Left ventricle myocardium superior (tissue), 1 donor: ENCODE measurements at places on chromosomes 2 and 18.

DNA sequence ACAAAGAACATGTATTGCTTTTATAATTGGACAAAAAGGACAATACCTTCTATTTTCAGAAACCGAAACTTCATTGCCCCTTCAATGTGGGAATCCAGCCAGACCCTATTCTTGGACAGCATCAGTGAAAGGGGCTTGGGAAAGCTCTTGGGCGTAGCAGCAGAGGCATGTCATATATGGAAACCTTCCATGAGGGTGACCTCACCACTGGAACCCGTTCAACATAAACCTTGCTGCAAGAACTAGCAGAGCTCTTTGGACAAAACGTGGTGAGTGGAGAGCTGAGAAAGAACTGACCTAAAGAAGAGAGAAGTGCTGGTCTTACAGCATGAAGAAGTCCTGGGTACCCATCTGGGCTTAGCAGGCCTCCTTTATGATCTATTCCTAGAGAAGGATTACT lies 22.7 kb upstream of the ACTG2 start:
- DNase-seq: peak; percentile 37

GRCh38 chr18:11849841-11850634 lies 1.2 kb upstream of the CHMP1B start:
- DNase-seq: peak; percentile 67

DNA sequence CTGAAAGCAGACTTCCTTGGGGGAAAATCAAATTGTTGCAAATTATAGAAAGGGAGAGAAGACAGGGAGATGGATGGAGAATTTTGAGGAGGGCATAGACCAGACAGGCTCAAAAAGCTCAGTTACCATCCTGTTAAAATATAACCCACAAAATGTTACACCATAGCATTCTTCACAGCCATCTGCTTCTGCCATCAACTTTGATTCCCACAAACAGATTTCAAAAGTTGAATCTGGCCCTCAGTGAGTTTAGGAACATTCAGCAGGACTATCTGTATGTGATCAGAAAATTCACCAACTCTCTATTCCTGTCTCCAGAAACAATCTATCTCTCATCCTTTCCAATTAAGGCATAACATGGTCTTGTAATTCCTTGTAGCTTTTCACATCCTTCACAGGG lies 159.8 kb upstream of the CCDC68 start:
- no peak for DNase-seq

DNA sequence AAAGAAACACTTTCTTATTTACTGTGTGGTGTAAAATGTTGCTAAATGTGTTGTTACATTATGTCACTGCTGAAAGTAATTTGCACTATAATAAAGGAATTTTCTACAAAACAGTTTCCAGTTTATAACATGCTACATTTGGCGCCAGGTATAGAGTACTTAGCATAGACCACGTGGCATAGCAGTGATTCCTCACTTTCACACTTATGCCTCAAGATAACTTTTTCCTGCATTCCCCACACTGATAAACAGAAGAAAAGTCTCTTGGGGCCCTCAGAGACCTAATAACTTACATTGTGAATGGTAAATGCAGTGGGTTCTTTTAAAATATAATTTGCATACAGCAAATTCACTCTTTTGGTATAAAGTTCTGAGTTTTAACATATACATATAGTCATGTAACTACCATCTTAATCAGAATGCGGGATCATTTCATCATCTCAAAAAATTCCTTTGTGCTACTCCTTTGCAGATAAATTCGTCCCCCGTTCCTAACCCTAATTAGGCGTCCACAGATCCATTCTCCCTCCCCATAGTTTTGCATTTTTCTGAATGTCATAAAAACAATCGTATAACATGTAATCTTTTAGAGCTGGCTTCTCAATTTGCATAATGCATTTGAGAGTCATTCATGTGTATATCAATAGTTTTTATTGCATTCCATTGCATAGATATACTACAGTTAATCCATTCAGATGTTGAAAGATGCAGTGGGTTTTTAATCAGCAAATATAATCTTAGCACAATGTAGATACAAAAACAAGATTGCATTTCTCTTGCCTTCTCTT lies 7.5 kb downstream of the LGALSL start:
- DNase-seq: no peak

DNA sequence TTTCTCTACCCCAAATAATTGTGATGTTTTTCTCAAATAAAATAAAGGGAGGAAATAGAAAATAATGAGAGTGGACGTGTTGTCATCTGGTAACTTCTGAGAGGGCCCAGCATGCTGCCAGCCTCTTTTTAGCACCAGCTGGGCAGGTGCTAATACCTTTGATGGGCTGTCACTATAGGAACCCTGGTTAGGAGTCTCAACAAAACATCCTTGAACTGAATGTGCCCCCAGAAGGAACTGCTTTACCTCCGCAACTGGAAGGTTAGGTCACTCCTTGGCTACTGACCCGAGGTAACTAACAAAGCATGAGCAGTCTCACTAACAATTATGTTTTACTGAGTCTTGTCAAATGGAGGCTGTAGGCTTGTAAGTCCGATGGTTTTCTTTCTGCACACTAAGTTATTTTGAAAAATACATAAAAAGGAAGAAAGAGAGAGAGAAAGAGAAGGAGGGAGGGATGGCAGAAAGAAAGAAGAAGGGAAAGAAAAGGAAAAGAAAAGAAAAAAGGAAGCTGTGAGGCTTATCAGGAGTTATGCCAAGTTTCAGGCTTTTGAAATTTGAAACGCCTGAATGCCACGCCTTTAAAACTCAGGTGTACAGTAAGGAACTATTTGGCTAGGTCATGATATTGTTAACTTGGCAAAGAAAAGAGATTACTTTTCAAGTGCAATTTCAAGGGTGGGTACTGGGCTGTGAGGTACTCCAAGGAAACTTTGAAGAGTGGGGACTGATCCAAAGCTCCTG lies 91.0 kb downstream of the TGIF1 start:
- no peak for DNase-seq

GRCh38 chr2:1782514-1782913 lies 38.2 kb upstream of the PXDN start:
- no peak for DNase-seq

GRCh38 chr2:105809097-105809473 lies 64.4 kb downstream of the NCK2 start:
- DNase-seq: no peak

DNA sequence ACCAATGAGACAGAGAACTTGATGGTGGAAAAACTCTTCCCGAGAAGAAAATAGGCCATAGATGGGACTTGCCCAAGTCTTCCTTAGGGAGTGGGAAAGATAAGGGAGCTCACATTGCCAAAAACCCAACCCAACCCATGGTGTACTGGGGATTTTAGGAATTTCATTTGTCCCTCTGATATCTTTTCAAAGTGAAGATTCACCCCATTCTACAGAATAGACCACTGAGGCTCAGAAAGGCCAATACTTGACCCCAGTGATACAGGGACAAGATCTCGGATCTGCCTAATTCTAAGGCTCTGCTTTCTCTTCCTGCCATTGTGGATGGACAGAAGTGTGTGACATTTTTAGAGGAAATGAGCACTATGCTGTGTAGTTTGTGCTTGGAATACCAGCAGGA lies 159.0 kb downstream of the MYCN start:
- no peak for DNase-seq

GRCh38 chr2:50820176-50820575 lies 211.8 kb downstream of the NRXN1 start:
- no peak for DNase-seq

DNA sequence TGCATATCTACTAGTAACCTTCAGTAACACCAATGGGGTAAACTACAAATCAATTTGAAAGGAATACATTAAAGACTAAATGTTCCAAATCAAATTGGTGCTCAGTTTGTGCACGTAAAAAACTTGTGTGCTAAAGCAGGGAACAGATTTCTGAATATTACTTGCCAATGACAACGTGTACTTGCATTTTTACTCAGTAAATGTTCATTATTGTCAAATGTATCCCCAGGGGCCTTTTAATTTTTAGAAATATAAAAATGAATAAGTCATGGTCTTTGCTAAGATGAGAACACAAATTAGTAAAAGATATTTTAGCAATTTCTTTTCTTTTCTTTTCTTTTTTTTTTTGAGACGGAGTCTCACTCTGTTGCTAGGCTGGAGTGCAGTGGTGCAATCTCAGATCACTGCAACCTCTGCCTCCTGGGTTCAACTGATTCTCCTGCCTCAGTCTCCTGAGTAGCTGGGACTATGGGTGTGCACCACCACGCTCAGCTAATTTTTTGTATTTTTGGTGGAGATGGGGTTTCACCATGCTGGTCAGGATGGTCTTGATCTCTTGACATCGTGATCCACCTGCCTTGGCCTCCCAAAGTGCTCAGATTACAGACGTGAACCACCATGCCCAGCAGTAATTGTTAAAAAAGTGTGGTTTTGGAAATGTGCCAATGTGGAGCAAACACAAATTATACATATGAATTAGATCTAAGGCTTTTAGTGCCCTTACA lies 52.6 kb downstream of the PMAIP1 start:
- no peak for DNase-seq

GRCh38 chr2:217654168-217654567 lies 348.6 kb downstream of the TNS1 start:
- DNase-seq: no peak

- no peak for DNase-seq
Observed at GRCh38 chr18:3008541-3008940, 4.4 kb downstream of the LPIN2 start.

DNA sequence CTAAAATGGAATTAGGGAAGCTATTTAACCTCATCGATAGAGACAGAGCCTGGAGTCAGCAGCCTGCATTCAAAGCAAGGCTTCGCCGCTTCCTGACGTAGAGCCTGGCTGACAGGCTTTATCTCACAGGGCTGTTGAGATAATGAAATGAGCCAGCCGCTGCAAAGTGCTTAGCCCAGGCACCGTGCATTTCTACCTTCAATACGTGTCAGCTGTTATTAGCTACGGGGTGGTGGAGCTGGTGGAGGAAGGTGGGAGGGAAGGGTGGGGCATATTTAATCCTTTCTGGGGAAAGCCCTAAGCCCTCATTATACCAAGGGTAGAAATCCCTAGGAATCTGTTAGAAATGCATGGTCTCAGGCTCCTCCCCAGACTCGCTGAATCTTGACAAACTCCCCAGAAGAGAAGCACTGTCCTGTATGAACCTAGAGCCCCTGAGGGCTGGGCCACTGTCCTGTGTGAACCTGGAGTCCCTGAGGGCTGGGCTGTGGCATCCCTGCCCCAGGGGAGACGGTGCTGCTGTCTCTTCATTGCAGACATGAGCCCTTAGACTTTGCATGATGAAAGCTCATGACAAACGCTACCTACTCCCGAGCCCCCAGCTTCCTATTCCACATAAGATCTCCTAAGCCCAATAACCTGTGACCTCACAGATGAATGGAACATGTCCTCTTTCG lies 72.4 kb downstream of the ALPK2 start:
- DNase-seq: peak; percentile 75

DNA sequence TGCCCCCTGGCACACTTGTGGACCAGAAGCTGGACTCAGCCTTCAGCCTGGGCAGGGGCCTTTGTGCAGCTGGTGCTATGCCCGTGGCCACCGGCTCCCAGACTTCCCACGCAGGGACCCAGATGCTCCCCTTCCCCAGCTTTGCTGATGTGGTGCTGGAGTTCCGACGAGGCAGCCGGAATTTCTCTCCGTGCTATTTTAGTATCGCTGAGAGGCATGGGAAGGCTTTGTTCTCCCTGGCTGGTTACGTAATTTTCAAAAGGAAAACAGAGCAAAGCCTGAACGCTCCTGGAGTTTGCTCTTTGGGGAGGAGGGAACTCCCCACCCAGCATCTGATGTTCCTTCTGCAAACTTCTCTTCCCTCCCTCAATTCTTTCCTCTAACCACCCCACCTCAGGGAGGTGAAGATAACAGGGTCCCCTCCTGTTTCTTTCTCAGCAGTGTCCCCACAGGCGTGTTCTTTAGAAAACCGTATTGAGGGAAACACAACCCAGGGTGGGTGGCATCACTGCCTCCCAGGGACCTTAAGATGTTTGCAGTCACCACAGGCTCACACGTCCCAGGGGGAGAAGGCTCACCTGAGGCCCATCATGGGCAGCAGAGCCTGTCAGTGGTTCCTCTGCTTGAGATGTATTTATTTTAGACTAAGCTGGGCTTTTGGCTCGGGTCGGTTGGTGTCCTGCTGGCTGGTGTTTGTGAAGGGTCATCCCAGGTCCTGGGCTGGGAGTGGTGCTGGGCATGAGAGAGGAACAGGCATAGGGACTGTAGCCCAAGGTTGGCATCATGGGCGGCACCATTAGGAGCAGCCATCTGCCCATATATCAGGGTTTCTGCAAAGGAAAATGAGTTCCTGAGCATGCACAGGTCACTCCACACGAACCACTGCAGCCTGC lies 95.0 kb downstream of the MAPK4 start:
- DNase-seq: peak; percentile 66

GRCh38 chr2:60350791-60351190 lies 202.7 kb downstream of the BCL11A start:
- no peak for DNase-seq

- DNase-seq: no peak
Observed at GRCh38 chr2:132738223-132738622, 68.2 kb upstream of the LYPD1 start.

DNA sequence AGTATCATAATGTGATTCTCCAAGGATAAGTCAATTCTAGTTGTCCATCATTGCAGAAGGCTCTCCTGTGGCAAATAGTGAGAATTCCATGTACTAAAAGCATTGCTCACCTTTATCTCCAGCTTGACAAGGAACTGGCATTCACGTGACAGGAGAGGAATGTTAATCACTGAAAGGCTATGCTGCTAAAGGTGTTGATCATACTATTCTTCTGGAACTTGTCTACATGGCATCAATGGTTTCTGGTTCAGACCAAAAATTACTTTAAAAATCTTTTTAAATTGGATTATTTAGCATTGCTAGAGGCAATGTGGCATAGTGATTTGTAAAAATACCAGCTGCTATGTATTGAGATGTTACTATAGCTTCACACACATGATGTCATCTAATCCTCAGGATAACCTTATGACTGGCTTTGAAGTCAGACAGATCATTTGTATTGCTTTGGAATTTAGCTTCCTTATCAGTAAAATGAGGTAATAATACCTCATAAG lies 414.4 kb downstream of the MTX2 start:
- DNase-seq: no peak

DNA sequence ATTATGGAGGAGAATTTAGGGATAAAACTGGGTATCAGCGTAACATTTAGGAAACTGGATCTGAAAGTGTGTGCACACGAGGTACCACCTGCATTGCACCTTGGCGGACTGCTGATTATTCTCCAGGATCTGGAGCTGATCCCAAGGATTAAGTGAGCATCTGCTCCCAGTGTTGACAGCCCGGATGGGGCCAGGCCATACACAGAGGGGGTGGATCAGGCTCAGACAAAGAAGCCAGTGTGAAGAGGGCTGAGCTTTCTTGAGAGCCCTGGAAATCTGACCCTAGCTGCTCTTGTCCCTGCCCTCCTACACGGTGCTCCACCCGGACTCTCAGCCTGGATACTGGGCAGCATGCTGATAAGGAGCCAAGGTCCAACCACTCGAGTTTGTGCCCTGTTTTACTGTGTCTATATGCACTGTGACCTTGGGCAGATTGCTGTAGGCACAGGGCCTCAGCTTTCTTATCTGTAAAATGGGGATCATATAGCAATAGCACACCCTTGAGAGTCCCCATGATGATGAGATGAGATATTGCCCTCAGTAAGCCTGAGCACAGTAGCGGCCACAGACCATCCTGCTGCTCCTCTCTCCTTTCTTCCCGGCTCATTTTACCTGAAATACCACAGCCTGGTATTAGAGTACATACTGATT lies 396.8 kb upstream of the CELF4 start:
- no peak for DNase-seq

- DNase-seq: peak; percentile 75
Observed at GRCh38 chr2:205706769-205707381, 24.6 kb downstream of the NRP2 start.
